GM10248 (cell line): ENCODE measurements at places on chromosomes 6 and 20.

DNA sequence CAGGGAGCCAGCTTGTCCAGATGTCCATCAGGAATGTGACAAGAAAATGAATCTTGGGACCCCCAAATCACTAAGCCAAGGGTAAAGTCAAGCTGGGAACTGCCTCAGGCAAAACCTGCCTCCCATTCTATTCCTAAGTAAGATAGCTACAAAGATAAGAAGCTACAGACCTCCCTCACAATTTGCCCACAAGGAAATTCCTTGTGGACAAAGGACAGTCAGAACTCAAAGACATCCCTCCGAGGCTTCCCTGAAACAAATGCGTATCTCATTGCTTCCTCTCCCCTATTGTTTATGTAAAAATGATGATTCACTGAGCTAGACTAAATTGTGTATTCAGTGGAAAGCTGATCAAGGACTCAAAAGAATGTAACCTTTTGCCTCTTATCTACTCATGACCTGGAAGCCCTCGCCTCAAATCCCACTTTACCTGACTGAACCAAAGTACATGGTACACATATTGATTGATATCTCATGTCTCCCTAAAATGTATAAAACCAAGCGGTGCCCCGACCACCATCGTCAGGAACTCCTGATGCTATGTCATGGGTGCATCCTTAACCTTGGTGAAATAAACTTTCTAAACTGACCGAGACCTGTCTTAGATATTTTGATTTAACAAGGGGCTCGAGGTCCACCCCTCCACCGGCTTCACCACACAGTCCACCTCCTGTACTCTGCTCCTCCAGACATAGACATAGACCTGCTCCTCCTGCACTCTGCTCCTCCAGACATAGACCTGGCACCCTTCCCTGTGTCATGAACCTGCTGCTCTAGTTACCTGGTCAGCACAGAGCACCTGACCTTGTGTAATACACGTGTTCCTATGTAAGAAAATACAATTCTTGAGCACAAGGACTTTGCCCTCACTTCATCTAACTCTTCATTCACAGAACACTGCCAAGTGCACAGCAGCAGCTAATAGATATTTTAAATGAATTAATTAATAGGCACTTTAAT is 81.4 kb downstream of the WDR27 start:
- DNase-seq: no peak

DNA sequence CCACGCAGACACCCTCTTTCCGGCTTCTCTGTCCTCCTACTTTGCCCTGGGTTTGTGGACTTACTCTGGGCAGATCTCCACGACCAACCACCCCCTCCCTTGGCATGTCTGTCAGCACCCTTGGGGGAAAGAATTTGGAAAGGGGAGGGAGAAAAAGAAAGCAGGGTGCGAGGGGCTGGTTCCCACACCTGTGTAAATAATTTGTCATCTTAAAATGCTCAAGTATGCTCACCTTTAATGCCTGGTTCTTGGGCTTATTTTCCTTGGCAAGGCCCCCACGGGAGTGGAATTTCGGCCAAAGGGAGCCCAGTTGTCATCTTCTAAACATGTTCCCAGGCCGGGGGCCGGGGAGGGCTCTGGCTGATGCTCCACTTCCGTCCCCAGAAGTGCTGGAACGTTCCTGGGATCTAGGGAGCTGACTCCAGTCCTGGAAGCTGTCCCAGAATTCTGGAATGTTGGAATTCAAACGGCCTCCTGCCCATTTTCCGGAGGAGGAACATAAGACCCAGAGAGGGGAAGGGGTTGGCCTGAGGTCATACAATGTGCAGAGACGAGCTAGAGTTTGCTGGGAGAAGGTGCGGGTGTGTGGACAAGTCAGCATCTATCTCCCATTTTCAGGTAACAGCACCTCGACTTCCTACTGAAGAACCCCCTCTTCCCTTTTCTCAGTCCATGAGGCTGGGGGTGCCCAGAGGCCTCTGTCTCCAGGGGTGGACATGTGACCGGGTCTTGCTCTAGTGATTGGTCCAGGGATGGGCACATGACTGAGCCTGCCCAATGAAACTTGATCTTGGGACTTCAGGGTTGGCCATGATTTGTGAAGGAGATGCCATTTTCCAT is 122.3 kb downstream of the CEBPB start:
- no peak for DNase-seq

GRCh38 chr20:29296256-29297230 is 1960.9 kb upstream of the DEFB115 start:
- DNase-seq: peak; percentile 16

DNA sequence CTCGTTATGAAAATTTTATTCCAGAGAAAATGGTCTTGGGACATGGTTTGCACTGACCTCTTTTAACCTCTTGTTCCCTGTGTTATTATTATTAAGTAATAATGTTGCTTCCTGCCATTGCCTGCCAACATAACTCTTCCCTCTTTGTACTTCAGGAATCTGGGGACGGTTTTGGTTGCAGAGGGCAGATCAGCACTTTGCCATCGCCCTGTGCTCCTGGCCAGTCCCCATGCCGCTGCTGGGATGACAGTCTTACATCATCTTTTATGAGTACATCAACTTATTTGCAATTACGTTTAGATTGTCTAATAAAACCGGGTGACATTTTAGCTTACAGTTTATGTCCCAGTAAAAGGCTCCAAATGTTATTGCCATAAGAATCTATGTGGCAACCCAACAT is 157.2 kb downstream of the CDH26 start:
- DNase-seq: no peak

DNA sequence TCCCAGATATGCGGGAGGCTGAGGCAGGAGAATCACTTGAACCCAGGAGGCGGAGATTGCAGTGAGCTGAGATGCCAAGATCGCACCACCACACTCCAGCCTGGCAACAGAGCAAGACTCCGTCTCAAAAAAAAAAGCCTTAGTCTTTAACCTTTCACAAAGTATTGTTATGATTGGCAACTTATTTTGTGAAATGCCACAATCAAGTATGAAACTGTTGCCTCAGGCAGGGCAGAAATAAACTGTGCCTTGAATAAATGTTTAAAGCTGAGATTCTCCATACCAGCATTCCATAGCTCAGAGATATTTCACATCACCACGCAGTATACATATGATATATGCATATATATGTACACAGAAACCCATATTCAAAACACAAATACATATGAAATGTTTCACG is 120.1 kb upstream of the CCDC28A start:
- no peak for DNase-seq

GRCh38 chr6:120498711-120499110 is 835.6 kb downstream of the TBC1D32 start:
- no peak for DNase-seq

DNA sequence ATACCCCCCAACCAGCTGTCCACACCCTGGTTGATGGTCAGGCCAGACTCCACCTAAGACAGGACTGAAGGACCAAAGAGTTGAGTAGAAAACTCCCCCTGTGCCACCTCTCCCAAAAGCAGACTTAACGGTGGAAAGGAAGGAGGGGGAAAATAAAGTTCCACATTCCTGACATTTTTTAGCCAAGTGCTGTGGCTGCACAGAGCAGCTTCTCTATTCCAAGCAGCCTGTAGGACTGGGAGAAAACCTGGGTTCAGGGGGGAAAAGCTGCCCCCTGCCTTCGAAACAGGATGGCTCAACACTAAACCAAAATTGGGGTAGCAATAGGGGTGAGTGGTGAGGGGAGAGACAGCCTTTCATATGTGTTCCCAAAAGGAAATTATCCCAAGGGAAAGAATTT is 3.6 kb downstream of the TRAM2 start:
- DNase-seq: no peak

GRCh38 chr6:106757267-106757666 is 127.9 kb downstream of the QRSL1 start:
- DNase-seq: no peak

DNA sequence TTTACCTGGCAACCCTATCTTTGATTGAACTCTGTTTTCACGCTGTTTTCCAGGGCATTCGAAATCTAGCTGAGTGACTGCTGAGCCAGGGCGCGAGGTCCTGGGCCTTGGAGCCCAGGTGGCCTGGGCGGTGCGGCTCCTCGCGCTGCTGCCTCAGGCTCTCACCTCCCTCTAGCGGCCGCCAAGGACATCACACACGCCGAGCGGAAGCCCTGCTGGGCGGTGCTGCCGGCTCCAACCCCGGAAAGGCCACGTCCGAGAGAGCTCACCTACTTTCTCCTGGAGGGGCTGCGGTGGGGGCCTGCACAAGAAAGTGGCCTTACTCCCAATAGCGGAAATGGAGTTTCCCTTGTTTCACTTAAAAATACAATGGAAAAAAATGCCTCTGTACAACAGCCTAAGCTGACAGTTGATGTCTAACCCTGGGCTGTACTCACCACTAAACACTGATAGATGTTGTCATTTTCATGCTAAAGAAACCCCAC is 77.7 kb downstream of the ELOVL4 start:
- DNase-seq: peak; percentile 87

- no peak for DNase-seq
These were observed 63.4 kb upstream of the MAP3K7 start for GRCh38 chr6:90650041-90650940.

DNA sequence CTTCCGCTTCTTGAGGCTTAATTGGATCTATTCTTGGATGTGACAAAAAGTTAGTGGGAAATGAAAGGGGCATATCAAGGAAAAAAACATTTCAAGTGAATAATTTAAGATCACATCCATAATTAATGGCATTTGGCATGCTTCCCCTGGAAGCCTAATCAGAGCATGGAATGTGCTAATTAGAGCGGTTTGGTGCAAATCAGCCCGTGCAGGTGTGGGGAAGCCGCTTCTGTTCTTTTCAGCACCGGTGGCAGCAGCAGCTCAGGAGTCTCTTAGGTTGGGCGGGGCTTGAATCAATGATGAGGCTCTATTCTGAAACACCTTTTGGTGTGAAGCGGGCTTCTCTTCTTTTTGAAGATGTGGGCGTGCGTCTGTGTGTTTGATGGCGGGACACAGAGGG is 301.2 kb downstream of the LRFN2 start:
- DNase-seq: no peak
